ENCODE measurements at places on chromosomes 6 and 20.
A peak's percentile ranks its signal among the peaks of the same experiment; 100 is the strongest.

- DNase-seq, result no peak
These were observed 480.7 kb downstream of the HTR1B start for GRCh38 chr6:76982476-76983199.

DNA sequence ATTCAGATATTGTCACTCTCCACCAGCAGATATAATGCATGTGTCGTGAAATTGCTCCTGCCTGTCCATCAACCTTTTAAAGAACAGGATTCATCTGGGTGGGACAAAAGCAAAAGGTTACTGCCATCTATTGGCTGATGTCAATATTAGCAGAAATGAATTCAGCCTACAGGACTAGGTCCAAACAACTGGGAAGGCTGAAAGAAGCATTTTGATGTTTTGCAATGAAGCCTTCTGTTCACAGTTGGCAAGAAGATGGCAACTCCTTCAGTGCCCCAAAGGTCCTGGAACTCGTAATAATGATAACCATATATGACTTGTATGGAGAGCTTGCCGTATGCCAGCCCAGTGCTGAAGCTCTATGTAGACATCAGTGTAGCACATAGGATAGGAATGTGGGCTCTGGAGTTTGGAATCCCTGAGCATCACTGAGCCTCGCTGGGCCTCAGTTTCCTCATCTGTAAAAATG, 7.5 kb downstream of the BCAS1 start:
- DNase-seq, result peak; percentile 68

DNA sequence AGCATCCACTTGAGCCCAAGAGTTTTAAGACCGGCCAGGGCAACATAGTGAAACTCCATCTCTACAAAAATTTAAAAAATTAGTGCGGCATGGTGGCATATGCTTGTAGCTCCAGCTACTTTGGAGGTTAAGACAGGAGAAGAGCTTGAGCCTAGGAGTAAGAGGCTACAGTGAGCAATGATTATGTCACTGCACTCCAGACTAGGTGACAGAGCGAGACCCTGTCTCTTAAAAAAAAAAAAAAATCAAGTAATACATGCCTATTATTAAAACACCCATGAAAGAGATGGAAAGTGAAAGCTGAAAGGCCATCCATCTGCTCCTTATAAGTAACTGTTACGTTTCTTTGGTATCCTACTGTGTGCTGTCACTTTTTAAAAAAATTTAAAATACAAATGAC, 66.4 kb downstream of the FKBP5 start:
- DNase-seq, result no peak

- DNase-seq, result no peak
These were observed 296.3 kb downstream of the TAF4 start for GRCh38 chr20:61769286-61769832.

- DNase-seq, result no peak
These were observed 329.1 kb downstream of the CDH4 start for GRCh38 chr20:61580958-61581824.

- no peak for DNase-seq
These were observed 9.2 kb downstream of the SPATA2 start for GRCh38 chr20:49906101-49906604.

- DNase-seq, result no peak
These were observed 41.2 kb upstream of the REV3L start for GRCh38 chr6:111524252-111524651.

DNA sequence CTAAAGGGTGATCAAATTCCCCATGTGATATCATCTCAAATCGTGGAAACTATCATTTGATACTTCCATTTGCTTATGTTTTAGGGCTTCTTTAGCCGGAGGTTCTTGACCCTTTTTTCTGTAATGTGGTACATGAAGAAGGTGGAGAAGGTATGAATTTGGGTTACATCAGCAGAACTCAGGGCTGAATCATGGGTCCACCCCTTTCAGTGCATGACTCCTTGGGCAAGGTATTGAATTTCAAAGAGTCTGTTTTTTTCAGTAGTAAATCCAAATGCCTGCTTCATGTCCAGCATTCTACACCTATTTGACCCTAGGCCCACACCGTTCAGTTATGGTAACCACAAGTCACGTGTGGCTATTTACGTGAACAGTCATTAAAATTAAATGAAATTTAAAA, 30.6 kb upstream of the QKI start:
- DNase-seq, result peak; percentile 44

- no peak for DNase-seq
These were observed 251.5 kb downstream of the SOX4 start for GRCh38 chr6:21845018-21845417.

GRCh38 chr20:33567949-33568348, 78.1 kb downstream of the CBFA2T2 start:
- no peak for DNase-seq

DNA sequence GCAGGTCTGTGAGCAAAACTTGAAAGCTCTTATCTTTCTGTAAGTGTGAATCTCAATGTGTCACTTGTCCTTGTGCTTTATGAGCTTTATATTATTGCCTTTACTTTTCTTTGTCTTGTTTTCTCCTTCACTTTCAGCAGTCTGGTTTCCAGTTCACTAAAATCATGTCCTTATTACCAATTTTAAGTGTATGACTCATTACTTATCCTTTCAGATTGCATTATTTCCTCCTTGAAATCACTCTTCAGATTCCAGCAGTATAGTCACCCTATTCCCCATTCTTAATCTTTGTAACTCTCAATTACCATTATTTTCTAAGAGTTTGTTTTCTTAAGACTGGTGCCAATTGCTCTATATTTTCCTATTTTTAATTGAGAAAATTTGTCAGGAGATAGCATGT, 117.4 kb upstream of the GRIK2 start:
- DNase-seq, result no peak

DNA sequence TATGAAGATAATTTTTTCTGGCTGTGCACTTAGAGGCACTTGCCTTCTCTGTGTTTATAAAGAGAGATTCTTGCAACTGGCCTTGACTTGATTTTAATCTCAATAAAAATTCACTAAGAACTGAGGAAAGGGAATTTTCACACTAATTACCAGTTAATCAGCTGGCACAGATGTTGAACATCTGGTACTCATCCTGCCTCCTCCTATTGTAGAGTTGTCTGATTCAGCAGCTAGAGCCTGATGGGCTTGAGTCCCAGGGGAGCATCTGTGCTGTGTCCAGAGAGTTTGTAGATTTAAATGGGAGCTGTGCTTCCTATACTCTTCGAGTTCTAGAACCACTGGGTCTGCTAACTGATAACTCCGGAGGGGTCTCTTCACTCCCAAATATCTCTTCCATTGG, 284.4 kb upstream of the RNF24 start:
- DNase-seq, result peak; percentile 25

DNA sequence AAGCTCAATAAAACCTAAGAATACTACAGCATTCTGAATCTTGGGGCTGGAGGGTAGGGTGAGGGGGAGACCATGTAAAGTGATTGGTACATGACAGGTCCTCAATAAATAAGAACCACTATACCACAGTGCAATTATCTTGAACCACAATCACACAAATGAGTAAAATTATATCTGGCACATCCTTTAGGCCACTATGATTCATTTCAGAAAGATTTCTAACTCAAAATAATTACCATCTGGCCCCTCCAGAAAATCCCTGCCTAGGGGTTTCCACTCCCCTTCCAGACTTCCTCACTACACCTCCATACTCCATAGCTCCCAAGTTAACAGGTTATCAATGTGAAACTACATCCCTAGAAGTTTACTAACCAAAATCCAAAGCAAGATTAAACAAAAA, 19.7 kb downstream of the AKIRIN2 start:
- DNase-seq, result peak; percentile 61

- no peak for DNase-seq
These were observed 230.4 kb downstream of the CLVS2 start for GRCh38 chr6:123226398-123226797.

- peak; percentile 11 for DNase-seq
These were observed 137.2 kb downstream of the MMUT start for GRCh38 chr6:49325891-49326290.

DNA sequence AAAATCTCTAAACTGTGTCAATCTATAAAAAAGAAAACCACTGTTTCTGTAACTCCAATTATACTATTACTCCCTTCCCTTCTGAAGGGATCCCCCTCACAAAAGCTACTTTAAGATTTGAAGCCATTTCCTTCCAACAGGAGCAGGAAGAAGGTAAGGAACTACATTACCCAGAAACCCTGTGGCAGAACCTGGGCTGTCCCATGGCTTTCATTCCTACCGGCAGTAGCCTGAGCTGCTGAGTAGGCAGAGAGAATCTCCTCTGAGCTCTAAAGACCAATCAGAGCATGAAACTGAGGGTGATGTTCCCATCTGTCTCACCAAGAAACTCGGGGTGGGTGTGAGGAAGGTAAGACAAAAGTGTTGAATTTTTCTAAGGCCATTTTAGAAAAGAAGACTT, 108.0 kb upstream of the LRFN2 start:
- DNase-seq, result no peak

DNA sequence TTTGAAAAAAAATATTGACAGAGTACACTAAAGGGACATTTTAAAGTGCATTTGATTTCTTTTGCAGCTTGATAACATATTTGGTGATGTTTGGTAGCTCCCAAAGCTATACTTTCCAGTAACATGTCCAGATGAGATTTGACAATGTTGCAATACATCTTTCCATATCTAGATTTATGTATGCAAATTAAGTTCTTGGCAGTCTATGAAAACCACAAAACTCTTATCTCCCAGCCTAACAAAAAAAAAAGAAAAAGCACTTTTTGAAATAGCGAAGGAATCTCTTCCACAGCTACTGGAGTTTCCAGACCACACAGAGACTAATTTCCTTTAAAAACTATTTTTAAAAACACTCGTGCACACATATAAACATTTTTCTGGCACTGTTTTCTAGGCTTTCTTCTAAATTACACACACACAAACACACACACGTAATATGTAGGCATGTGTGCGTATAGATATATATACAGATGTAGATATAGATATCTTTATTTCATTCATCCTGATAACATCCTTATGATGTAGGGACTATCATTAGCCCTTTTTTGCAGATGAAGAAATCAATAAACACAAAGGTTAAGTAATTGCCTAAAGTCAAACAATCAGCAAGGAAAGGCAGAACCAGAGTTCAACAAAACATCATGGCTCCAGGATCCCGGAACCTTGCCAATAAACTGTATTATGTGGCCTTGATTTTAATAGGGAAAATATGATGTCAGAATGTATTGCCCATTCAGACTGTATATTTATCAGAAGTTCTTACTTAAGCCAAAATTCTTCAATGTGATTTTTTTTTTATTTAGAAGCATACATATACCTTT, 93.3 kb downstream of the ADGRB3 start:
- peak; percentile 25 for DNase-seq

- peak; percentile 60 for DNase-seq
These were observed 2.2 kb downstream of the NRN1 start for GRCh38 chr6:6004390-6004995.

DNA sequence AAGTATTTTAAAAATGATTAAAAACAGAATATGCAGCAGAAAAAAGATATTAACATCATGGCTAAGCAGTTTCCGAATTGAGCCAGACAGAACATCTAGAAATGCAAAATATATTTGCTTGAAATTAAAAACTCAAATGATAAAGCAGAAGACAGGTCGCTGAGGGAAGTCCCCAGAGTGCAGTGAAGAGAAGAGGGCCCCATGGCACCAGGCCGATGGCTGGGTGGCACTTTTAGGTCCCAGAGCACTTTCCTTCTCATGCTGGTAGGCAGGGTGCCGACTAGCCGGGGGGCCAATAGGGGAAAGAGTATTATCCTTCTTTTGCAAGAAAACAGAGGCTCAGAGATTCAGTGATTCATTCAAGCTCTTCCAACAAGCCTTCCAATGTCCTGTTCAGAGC, 58.9 kb downstream of the MYH7B start:
- DNase-seq, result no peak

- DNase-seq, result no peak
These were observed 249.7 kb upstream of the AFDN start for GRCh38 chr6:167576828-167577503.

GRCh38 chr6:145044641-145045246, 690.6 kb downstream of the EPM2A start:
- DNase-seq, result peak; percentile 85

DNA sequence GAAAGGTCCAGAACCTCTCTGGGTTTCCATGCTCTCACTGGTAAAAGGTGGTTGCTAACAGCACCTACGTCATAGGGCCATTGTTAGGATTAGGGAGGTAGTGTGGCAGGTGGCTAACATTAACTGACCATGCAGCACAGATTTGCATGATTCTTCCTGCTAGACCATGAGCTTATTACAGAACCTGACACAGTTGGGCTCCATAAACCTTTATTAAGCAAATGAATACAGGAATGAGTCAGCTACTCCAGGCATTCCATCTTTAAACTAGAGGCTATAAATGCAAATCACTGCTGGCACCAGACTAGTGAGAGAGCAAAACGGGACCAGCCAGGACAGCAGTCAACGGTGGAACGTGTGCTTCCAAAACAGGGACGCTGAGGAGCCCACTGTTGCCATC, 440.1 kb downstream of the PTPRT start:
- no peak for DNase-seq

- no peak for DNase-seq
These were observed 43.4 kb downstream of the CNKSR3 start for GRCh38 chr6:154466971-154467679.

Measured in fibroblast of skin of right quadriceps (primary cell).